ENCODE measurements at places on chromosomes 2 and 18. TPM values are rescaled to one million over a fixed set of nuclear protein-coding genes. Genes with fewer than 3 reads are reported as not detected.

DNA sequence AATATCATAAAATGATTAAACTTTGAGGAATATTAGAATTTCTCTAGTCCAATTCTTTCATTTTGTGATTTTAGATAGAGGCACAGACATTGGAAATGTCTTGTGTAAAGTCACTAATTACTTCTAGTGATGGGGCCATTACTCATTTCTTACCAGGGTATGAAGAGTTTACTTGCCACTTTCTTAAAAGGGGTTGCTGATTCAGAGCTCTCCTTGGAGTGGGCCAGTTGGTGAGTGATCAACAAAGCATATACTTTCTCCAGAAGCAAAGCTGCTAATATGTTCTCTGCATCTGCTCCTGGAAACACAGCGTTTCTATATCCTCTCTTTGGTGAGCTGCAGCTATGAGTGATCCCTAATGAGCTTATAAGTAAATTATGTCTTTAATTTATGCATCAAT lies 408.9 kb upstream of the LRATD1 start:
- no peak for DNase-seq
- H3K27ac ChIP-seq, result no peak overlapping the region
- H3K4me1 ChIP-seq, result no peaks in the 10 kb centered on the region
- H3K36me3 ChIP-seq, result no peaks in the 10 kb centered on the region

- no peak overlapping the region for H3K4me3 ChIP-seq
- H3K36me3 ChIP-seq, result peaks cover 16% of the 10 kb centered on the region
- H3K27me3 ChIP-seq, result no peaks in the 10 kb centered on the region
- no peak overlapping the region for H3K27ac ChIP-seq
- H3K4me1 ChIP-seq, result no peaks in the 10 kb centered on the region
- no peak for DNase-seq
Observed at GRCh38 chr2:173090276-173090877, 14.7 kb downstream of the MAP3K20 start.

DNA sequence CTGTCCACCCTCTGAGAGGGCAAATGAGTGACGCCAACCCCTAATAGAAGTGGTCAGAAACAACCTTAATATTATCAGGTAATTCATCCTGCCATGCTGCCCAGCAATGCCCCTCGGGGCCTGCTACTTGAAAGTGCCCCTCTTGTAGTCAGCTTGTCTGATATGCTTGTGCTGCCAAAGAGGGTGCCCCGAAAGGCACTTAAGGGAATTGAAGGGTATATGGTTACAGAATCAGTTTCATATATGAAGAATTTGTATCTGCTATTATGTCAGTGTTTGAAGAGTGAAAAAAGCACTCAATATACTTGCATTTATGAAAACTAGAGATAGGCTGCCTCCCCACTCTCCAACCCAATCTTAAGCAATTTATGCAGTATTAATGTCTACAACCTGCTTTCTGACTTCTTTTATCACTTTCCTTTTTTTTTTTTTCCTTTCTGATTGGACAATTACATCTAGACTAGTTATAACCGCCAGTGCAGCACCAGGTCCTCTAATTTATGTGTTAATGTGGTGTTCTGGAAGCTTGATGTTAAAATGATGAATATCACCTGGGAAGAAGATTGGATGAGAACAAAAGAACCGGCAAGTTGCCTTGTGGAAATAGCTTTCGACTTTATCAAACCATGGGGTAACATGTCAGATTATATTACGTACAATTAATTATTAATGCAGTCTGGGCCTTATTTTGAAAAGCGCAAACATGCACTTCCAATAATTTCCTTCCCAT lies 646.9 kb upstream of the ACVR2A start:
- H3K36me3 ChIP-seq, result no peaks in the 10 kb centered on the region
- peak; percentile 19 for DNase-seq
- H3K27ac ChIP-seq, result peak overlapping the region; percentile 91
- H3K4me3 ChIP-seq, result peak overlapping the region; percentile 35
- no peaks in the 10 kb centered on the region for H3K27me3 ChIP-seq

- no peak overlapping the region for H3K27ac ChIP-seq
- DNase-seq, result no peak
- no peaks in the 10 kb centered on the region for H3K27me3 ChIP-seq
- no peaks in the 10 kb centered on the region for H3K4me1 ChIP-seq
Observed at GRCh38 chr18:41905786-41906527, 49.1 kb upstream of the PIK3C3 start.

GRCh38 chr2:85439986-85440385 lies 21.5 kb downstream of the SH2D6 start:
- peaks cover 23% of the 10 kb centered on the region for H3K4me1 ChIP-seq
- H3K4me3 ChIP-seq, result no peak overlapping the region
- H3K27me3 ChIP-seq, result no peaks in the 10 kb centered on the region
- no peaks in the 10 kb centered on the region for H3K36me3 ChIP-seq
- no peak overlapping the region for H3K27ac ChIP-seq

TOGARAM2 gene
- 0.73 TPM for total RNA-seq

All from SJCRH30 (cell line).